ENCODE measurements at places on chromosomes 13 and 19. TPM values are rescaled to one million over a fixed set of nuclear protein-coding genes. Genes with fewer than 3 reads are reported as not detected.

DNA sequence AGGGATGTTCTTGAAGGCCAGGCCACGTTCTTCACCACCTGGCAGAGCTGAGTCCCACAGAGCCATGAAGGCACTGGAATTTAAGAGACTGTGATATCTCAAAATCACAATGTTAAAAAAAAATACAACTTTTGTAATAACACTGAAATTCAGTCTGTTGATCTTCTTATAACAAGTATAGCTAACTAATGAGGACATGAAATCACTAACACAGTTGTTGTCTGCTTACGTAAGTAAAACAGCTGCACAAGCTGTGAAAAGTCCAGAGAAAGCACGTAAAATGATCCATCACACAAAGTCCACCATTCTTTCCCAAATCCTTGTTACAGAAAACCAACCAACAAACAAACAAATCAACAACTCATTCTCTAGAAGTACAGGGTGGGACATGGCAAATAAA lies 32.9 kb downstream of the FLT3 start:
- DNase-seq = peak; percentile 4

DNA sequence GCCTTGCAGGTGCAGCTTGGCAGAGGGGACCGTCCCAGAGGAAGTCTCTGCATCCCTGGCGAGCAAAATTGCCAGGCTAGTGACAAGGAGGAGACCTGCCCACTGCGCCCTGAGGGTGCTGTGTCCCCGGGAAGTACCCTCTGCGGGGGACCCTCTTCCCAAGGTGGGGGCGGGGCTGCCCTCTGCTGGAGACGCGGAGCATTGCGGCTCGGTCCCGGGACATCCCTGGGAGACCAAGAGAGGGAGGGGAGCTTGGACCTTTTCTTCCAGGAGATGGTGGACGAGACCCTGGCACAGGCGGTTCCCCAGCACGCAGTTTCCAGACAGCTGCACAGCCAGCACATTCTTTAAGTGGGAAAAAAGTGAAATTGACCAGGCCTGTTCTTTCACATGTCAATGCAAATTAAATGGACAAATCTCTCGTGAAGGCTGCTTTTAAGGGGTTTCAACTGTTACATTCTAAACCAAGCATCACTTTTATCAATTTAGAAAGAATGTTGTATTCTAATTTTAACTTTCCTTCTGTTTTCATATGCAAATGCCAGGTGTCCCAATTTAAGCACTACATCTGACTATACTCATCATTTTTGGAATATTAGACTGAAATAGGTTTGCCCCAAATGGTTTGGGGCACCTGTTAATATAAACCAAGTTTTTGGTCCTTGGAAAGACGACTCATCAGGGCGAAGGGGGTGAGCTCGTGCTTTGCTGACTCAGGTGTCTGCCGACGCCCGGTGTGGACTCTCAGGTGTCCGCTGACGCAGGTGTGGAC lies 60.7 kb downstream of the MCF2L start:
- DNase-seq = peak; percentile 35

Gene TEX26
- polyA plus RNA-seq = 0.41 TPM

Gene SOX1
- polyA plus RNA-seq = 0.08 TPM

DNA sequence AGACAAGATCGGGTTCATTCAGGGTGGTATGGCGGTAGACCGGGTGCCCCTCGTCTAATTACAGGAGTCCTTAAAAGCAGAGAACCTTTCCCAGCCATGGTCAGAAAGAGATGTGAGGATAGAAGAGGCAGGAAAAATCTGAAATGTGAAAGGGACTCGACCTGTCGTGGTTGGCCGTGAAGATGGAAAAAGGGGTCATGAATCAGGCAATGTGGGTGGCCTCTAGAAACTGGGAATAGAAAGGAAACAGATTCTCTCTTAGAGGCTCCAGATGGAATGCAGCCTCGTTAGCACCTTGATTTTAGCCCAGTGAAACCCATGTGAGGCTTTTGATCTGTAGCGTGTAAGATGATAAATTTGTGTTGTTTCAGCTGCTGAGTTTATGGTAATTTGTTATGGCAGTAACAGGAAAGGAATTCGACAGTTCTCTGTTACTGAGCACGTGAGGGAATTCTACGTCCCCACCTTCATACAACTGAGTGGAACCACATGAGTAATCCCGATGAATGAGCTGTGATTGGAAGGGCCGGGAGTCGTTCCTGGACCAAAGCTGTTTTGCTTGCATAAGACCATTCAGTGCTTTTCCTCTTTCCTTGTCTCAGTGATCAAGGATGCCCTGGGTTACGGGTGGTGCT lies 11.0 kb upstream of the CA11 start:
- DNase-seq = no peak

- DNase-seq = no peak
These were observed 18.9 kb downstream of the ADGRE3 start for GRCh38 chr19:14655726-14656125.

Gene ACER1
- 0.15 TPM for polyA plus RNA-seq

Gene PPP1R13L
- 14.5 TPM for polyA plus RNA-seq

Gene PGLYRP1
- 0.62 TPM for polyA plus RNA-seq

DNA sequence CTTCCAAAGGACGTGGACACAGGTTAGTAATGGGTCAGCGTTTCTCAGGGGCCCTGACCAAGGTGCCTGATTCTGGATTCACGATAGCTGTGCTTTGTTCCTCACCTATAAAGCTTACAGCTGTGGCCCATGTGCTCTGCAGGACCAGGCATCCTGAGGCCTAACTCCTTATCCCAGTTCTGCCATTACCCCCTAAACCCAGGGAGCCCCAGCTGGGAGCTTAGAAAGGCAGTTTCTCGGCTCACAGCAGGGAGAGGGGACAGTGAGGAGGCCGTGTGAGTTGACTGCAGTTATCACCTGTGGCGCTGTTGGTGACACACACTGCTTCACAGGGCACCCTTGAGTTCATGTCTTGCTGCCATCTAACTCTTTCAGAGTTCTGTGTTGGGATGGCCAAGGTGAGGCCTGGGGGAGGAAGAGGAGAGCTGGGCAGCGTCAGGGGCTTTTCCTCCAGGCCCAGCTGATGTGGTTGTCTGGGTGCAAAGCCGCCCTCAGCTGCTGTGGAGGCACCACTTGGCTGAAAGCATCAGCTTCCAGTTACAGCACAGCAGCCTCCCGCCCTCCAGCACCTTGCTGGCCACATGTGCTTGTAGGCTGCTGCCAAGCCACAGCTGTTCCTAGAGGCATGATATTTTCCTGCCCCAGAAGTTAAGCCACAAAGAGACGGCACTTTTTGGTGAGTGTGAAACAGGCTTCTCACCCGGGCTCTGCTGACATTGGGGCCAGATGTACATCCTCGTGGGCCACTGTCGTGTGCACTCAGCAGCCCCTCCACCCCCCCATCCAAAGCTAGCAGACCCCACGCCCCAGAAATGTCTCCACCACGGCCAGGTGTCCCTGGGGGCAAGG lies 99.6 kb upstream of the MCF2L start:
- no peak for DNase-seq

DNA sequence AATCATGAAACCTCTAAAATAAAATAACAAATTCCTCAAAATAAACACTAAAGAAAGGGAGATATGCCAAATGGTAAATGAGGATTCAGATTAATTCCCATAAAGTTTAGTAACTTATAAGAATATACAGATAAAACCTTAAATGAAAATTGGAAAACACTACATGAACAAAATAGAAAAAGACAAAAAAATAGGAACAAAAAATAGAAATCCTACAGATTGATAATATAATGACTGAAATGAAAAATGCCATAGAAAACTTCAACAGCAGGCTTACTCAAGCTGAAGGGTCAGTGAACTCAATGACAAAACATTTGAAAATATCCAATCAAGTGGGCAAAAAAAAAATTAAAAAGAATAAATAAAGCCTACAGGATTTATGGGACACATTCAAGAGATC lies 1784.8 kb downstream of the PCDH9 start:
- no peak for DNase-seq

GRCh38 chr13:20787180-20787579 lies 13.4 kb upstream of the EEF1AKMT1 start:
- DNase-seq = no peak

GRCh38 chr13:111623208-111623607 lies 302.8 kb downstream of the TEX29 start:
- no peak for DNase-seq

DNA sequence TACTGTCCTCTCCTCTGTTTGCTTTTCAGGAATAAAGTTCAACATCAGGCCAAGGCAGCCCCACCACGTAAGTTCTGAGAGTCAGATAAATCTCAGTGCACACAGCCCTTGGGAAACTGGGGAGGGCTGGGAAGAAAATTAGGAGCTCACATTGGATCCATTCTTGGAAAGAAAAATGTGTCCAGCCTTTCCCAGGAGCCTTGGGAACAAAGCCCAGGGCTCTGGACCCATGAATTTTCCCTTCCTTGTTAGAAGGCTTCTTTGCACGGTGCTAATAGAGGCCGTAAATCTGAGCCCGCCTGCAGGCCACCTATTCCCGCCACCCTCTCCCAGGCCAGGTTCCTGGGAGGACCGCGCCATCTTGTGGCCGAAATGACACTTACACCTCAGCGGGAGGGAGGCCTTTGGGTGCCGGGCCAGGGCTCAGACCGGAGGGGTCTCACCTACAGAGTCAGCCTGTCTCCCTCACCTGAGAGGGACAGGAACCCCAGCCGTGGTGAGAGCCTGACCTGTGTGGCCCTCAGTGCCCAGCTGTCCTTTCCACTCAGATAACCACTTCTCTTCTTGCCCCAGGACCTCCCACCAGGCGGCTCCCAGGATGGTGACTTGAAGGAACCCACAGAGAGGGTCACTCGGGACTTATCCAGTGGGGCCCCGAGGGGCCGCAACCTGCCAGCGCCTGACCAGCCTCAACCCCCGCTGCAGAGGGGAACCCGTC lies 25.1 kb upstream of the KCTD15 start:
- DNase-seq = peak; percentile 72

DNA sequence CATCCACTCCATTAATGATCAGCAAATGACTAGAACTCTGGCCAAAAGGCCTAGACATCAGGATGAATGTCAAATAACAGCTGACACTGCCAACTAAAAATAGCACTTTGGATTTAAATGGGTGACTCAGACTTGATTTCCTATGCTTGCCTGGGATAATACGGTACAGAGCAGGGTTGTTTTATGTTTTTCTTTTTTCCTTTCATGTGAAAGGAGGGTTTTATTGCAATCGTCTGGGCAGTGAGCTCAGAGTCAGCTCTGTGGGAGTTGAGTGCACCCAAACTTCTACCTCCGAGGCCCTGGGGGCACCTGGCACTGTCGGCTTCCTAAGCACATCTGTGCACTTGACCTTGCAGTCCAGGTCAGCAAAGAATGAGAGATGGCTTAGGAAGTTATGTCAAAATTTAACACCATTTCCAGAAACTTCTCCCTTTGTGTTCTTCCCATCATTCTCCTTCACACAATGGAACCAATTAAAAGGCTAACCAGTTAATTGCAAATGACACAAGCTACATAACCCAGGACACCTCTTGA lies 134.1 kb downstream of the LACC1 start:
- no peak for DNase-seq

Gene TJP3
- 0.28 TPM for polyA plus RNA-seq
